Common myeloid progenitor, CD34-positive (primary cell): ENCODE measurements at places on chromosomes 3 and 15.

- no peak for DNase-seq
Observed at GRCh38 chr15:48366584-48367312, 35.5 kb downstream of the DUT start.

DNA sequence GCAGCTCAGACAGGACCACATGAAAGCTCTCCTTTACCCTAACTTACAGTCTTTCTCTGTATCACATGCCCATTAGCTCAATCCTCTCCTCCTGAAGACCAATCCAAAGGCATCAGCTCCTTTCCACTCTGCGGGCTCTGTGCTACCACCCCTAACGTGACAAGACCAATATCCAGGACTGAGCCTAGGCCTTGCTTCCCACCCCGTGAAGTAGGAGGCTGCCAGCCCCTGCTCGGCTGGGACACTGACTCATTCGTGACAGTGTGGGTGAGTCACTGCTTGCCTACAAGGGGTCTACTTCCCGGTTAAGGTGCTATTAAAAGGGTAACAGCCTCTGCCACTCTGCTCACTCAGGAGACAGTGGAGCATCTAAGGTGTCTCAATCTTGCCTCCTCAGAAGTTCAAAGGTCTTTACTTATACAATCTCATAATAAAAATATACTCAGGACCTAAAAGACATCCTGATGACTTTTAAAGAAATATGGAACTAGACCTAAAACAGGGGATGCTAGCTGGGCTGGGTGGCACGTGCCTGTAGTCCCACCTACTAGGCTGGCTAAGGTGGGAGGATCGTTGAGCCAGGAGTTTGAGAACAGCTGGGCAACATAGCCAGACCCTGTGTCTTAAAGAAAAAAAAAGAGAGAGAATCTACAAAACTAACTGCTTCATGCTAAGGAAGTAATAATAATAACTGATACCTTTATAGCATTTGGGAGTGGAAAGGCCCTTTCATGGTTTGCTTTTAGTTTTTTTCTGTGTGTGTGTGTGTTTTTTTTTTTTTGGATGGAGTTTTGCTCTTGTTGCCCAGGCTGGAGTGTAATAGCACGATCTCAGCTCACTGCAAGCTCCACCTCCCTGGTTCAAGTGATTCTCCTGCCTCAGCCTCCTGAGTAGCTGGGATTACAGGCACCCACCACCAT, 55.0 kb downstream of the TMEM44 start:
- DNase-seq: no peak

- DNase-seq: no peak
Observed at GRCh38 chr15:42172475-42172874, 16.0 kb upstream of the PLA2G4F start.

GRCh38 chr3:148999806-149000205, 8.5 kb downstream of the GYG1 start:
- DNase-seq: no peak

- DNase-seq: no peak
Observed at GRCh38 chr3:82672966-82673365, 911.5 kb upstream of the GBE1 start.

- DNase-seq: no peak
Observed at GRCh38 chr3:34365231-34365630, 566.8 kb downstream of the PDCD6IP start.

GRCh38 chr3:120678984-120679383, 3.1 kb downstream of the HGD start:
- DNase-seq: peak; percentile 71

DNA sequence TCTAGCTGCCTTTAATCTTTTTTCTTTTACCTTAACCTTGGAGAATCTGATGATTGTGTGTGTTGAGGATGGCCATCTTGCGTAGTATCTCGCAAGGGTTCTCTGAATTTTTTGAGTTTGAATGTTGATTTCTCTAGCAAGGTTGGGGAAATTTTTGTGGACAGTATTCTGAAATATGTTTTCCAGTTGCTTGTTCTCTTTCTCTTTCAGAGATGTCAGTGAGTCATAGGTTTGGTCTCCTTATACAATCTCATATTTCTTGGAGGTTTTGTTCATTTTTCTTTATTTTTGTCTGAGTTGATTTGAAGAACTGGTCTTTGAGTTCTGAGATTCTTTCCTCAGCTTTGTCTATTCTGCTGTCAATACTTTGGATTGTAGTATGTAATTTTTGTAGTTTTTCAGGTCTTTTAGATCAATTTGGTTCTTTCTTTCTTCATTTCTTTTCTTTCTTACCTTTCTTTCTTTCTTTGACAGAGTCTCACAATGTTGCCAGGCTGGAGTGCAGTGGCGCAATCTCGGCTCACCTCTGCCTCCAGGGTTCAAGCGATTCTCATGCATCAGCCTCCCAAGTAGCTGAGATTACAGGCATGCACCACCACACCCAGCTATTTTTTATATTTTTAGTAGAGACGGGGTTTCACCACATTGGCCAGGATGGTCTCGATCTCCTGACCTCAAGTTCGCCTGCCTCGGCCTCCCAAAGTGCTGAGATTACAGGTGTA, 366.4 kb upstream of the RASGRP1 start:
- no peak for DNase-seq

GRCh38 chr3:20846832-20847231, 660.8 kb upstream of the SGO1 start:
- no peak for DNase-seq

DNA sequence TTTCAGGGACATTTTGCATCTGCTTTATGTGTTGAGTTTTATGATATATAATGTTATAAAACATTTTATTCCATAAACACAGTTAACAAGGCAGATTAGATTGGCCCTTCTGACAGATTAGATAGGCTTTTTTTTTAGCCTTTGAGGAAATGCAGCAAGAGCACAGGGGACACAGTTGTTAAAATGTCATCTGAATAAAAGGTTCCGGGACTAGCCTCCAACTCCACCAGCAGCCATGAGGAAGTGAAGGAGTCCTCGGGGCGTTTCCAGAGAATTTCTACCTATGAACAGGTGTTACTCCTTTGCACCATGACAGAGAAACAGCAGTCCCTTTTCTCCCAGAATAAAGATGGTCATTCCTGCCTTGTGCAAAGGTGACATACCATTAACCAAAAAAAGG, 167.8 kb upstream of the KBTBD8 start:
- no peak for DNase-seq

- no peak for DNase-seq
Observed at GRCh38 chr15:49372366-49372765, 50.7 kb upstream of the FGF7 start.

DNA sequence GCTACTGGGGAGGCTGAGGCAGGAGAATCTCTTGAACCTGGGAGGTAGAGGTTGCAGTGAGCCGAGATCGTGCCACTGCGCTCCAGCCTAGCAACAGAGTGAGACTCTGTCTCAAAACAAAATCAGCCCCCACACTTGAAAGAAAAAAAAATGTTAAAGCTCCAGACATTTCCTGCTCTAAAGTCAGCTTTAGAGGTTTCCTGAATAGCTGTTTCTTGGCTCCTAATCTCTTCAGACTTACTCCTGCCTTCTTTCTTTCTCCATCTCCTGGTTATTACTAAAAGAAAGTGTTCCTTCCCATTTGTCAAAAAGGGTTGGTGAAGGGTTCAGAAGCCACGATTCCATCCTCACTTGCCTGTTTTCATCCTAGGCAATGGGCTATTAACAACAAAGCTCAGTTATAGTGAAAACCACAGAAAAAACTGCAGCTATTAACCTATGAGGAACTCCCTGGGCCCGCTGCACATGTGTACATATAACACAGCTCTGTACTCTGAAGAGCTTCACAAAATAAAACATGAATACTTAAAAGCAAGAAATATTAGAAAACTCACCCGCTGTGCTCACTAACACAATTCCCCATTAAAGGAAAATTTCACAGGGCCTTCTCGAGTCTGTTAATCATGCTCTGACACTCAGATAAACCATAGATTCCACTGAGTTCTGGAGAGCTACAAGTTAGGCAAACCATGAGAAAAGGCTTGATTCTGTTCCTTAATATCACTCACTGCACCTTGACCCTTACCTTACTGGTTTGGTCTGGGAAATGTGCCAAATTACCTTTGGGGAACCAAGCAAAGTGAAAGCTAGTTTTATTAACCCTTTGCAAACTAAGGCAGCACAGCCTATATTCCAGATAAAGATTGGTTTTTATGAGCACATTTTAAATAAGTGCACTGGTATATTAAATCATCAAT, 89.9 kb upstream of the TSPAN3 start:
- peak; percentile 31 for DNase-seq

GRCh38 chr3:59677747-59678702, 628.2 kb upstream of the CFAP20DC start:
- DNase-seq: no peak

GRCh38 chr3:187447737-187448136, 79.6 kb downstream of the RTP4 start:
- DNase-seq: no peak

GRCh38 chr3:42735615-42736014, 33.0 kb upstream of the HHATL start:
- DNase-seq: no peak

DNA sequence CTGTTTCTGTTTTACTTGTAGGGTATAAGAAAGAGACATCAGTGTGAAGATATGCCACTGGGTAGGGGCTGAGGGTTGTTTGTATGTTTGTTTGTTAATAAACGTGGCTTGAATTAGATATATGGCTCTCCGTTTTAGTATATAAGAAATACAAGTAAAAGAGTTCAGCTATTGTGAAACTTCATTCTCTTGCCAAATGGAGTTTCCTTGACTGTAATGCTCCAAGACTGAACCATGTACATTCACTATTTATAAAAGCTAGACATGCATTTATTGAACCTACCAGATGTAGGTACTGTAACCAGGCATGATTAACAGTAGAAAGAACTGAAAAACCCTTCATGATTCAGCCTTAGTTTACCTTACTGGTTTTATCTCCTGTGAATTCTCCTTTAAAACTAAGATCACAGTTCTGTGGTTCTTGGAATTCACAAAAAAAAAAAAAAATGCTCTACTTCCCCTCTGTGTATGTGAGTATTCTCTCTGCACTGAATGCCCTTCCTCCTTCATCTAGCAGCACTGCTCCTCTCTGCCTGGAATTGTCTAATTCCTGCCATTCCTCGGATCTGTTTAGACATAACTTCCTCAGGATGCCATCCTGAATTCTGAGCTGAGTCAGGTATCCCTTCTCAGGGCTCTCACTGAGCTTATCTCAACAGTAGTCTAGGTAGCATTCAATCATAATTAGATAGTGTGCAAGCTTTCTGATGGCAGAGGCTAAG, 504.4 kb downstream of the FHIT start:
- DNase-seq: no peak

DNA sequence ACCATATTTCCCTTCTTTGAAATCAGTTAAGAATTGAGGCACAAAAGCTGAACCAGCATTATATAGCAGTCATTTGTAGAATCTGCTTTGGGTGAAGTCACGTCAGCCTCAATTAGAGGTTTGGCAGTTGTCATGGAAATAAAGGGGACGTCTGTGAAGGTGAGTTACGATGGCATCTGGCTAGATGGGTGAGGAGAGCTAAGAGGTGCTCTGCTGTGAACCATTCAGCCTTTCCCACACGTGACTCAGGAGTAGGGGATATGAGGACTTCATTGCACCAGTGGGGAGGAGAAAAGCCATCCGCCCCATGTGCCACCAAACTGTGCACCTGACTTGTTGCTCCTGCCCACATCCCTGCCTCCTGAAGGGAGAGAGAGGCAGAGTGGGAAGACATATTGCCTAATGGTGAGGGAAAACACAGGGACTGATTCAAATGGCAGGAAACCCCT, 2.8 kb upstream of the C15orf40 start:
- no peak for DNase-seq

- DNase-seq: peak; percentile 79
Observed at GRCh38 chr15:69451951-69452691, 497 bp upstream of the RPLP1 start.

DNA sequence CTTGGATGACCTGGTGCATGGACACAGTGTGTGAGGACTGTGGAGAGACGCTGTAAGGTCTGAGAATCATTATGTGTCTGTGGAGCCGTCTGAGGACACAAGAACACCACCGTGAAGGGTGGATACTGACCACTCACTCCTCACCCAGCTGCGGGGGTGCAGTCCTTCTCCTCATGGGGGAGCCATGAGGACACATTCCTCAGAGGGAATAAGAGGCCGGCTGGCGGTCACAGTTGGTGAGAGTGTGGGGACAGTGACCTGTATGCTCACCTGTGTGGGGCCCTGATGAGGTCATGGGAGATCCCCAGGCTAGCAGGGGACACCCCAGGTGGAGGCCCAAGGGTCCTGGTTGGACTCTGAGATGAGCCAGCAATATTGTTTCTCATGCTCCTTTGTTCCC, 2.5 kb upstream of the TRPM1 start:
- no peak for DNase-seq

DNA sequence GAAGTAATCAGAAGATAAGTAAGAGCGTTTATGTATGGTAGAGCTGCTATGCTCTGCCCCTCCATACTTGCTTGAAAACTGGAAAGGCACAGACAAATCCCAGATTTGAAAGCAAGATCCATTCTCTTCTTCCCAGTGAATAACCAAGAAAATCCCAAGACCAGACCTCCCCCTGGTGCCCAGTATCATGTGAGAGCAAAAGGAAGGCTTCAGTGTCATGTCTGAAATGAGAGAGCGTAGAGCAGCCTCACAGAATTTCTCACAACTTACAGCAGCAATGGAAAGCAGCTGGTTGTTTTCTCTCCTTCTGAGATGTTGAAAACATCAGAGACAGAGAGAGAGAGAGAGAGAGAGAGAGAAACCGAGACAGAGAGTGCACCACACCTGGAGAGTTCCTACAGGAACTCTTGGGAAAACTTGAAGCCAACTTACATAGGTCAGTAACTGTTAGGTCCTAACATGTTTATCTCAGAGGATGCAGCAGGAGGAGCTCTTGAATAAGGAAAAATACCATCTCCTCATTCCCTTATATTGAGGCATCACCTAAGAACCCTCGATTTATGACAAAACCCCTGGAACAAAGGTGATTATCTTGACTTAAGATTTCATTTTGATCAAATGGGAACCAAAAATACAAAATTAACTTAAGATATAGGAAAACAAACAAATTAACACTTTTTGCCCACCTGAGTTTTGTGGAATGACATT, 273.3 kb downstream of the NSUN3 start:
- peak; percentile 67 for DNase-seq

GRCh38 chr3:154164387-154164786, 43.2 kb downstream of the ARHGEF26 start:
- DNase-seq: no peak

DNA sequence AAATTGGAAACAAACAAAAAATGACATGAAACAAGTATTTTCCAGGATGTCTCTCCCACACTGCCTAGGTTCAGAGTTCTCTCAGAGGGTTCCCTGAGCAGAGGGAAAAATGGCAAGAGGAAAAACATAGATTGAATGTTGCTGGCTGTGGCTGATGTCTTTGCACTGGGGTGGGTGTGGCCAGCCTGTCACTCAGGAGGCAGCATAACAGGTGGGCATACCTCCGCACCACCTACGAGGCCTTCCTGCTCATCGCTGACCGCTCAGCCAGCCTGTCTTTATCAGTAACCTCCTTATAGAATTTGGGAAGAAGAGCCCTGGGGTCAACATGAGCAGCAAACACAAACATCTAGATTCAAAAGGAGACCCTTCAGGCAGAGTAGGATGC, 216.6 kb upstream of the UMPS start:
- no peak for DNase-seq

GRCh38 chr3:2540115-2540514, 441.4 kb downstream of the CNTN4 start:
- no peak for DNase-seq
